ENCODE measurements at places on chromosomes 7 and 10. TPM values are rescaled to one million over a fixed set of nuclear protein-coding genes. Genes with fewer than 3 reads are reported as not detected.

GRCh38 chr7:31186202-31186601 is 134.1 kb downstream of the ADCYAP1R1 start:
- no peak for DNase-seq

- DNase-seq, result no peak
These were observed 37.2 kb downstream of the DLG5 start for GRCh38 chr10:77889277-77889903.

- DNase-seq, result no peak
These were observed 34.0 kb downstream of the INPP5F start for GRCh38 chr10:119759832-119760231.

DNA sequence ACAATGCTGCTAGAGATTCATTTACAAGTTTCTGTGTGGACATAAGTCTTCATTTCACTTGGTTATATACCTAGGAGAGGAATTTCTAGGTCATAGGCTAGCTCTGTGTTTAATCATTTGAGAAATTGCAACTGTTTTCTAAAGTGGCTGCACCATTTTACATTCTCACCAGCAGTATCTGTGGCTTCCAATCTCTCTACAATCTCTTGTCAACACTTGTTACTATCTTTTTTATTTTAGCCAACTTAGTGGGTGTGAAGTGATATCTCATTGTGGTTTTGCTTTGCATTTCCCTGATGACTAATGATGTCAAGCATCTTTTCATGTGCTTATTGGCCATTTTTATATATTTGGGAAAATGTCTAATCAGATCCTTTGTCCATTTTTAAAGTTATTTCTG is 53.0 kb upstream of the DRGX start:
- DNase-seq, result no peak

GRCh38 chr10:115941361-115941771 is 331.6 kb downstream of the GFRA1 start:
- no peak for DNase-seq

- DNase-seq, result no peak
These were observed 26.1 kb downstream of the MYPN start for GRCh38 chr10:68135362-68135761.

The NRCAM gene
- 0.27 TPM for total RNA-seq
